ENCODE measurements at places on chromosomes 1 and 21. TPM values are rescaled to one million over a fixed set of nuclear protein-coding genes. Genes with fewer than 3 reads are reported as not detected.

DLGAP3 gene
- total RNA-seq = 0.42 TPM

TMEM125 gene
- total RNA-seq = not detected

MEX3A gene
- total RNA-seq = 2.9 TPM

PKLR gene
- total RNA-seq = not detected

FAM3B gene
- total RNA-seq = not detected

AMPD1 gene
- not detected for total RNA-seq

IVL gene
- 0.06 TPM for total RNA-seq

ADAMTSL4 gene
- 5.6 TPM for total RNA-seq

BEST4 gene
- 0.62 TPM for total RNA-seq

AP4B1 gene
- 8.8 TPM for total RNA-seq

ACOT7 gene
- 77.0 TPM for total RNA-seq

SPRR2D gene
- total RNA-seq = not detected
